ENCODE measurements at places on chromosomes 13 and 19.

- no peak for DNase-seq
Observed at GRCh38 chr13:74052402-74052928, 81.7 kb downstream of the KLF12 start.

DNA sequence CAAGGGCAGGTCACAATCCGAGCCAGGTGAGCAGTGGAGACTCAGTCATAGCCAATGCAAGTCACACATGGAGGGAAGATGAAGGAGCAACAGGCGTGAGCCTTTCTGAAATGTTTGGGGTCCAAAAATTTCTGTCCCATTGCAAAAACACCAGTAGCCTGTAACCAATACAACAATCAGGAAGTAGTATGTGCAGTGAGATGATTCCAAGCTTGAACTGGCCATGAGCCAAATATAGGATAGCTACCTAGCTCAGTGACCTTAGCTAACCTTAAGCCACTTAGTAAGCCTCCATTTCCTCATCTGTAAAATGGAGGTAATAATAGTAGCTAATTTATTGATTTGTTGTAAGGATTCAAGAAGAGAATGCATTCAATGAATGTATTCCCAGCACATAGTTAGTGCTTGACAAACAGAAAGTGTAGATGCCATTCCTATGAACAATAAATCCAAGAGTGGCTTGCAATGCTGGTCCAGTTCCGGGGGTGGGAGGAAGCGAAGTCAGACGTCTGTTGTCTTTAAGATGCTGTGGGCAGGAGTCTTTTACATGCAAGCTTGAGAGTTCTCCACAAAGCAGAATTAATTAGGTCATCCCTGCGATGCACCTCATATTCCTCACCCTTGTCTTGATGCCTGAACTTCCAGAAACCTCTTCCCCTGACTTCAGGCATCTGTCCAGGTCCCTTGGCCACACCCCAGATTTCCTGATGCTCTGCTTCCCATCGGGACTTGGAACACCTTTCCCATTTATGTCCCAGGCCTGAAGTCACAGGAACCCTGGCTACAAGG, 195.7 kb upstream of the UBL3 start:
- no peak for DNase-seq

GRCh38 chr13:85661675-85662074, 137.5 kb downstream of the SLITRK6 start:
- no peak for DNase-seq

GRCh38 chr13:75505327-75505726, 23.4 kb upstream of the TBC1D4 start:
- DNase-seq, result no peak

DNA sequence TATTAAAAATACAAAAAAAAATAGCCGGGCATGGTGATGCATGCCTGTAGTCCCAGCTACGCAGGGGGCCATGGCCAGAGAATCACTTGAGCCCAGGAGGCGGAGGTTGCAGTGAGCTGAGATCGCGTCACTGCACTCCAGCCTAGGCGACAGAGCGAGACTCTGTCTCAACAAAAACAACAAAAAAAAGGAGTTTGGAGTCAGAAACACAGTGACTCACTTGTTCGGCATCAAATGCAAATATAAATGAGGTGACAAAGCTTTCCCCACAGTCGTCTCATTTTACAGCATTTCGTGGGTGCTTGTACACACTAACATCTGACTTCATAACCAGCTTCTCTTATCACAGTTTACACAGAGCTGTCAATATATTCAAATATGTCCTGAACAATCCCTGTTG, 11.0 kb downstream of the ZNF665 start:
- no peak for DNase-seq

GRCh38 chr19:48676487-48676886, 3.7 kb upstream of the NTN5 start:
- DNase-seq, result no peak

DNA sequence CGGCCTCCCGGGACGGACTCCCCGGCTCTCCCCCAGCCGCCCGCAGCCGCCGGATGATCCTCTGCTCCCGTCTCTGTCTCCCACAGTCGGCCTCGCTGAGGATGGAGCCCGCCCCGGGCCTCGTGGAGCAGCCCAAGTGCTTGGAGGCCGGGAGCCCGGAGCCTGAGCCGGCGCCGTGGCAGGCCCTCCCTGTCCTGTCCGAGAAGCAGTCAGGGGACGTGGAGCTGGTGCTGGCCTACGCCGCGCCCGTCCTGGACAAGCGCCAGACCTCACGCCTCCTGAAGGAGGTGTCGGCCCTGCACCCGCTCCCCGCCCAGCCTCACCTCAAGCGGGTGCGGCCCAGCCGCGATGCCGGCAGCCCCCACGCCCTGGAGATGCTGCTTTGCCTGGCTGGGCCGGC, 6.8 kb downstream of the ADAT3 start:
- no peak for DNase-seq

- no peak for DNase-seq
Observed at GRCh38 chr13:44318161-44318560, 55.5 kb upstream of the SERP2 start.

- no peak for DNase-seq
Observed at GRCh38 chr13:39102981-39103490, 64.8 kb downstream of the NHLRC3 start.

GRCh38 chr19:11300811-11301120, 4.8 kb downstream of the TSPAN16 start:
- DNase-seq, result no peak

GRCh38 chr13:27267596-27267995, 3.0 kb upstream of the RASL11A start:
- DNase-seq, result no peak

DNA sequence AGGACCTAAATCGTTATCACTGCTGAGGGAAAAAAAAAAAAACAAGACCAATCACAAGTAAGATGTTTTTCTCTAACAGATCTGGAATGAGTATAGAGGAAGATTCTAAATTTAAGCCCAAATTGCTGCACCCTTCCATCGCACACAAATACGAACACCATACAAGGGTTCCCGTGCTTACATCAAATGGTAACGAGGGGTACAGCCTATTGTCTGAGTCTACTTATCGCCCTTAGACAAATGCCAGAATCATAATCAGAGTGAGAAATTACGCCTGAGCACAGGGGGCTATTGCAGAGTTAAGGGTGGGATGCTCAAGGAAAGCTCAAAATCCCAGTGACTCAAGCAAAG, 603 bp downstream of the ZC3H13 start:
- DNase-seq, result no peak

GRCh38 chr19:17448131-17448967, at the start of gene TMEM221:
Gene TMEM221, minus strand, starts transcription at chr19:17448668. Its CDS starts 206 bp downstream, at chr19:17448462.
- peak; percentile 48 for DNase-seq

GRCh38 chr19:2983351-2984214, 6.2 kb downstream of the TLE6 start:
- no peak for DNase-seq
